Left cardiac atrium (tissue), 4 donors: ENCODE measurements at places on chromosomes 13 and 19. TPM values are rescaled to one million over a fixed set of nuclear protein-coding genes. Genes with fewer than 3 reads are reported as not detected.

DNA sequence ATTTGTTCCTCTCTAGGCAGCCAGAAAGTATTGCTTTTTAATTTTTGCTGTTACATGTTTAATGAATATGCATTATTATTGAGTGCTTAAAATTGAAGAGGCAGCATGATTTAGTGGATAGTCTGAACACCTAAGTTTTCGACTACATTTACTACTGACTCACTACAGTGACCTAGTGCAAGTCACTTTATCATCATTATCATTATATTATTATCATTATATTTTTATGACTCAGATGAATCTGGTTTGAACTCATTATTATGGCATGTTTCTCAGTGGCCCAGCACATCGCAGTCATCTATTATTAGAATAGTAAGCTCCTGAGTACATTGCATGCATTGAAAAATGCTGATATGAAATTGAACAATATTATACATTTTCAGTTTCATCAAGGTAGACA, 351.2 kb upstream of the PRR20A start:
- no peak for DNase-seq

RFPL4A gene
- total RNA-seq = not detected

DNA sequence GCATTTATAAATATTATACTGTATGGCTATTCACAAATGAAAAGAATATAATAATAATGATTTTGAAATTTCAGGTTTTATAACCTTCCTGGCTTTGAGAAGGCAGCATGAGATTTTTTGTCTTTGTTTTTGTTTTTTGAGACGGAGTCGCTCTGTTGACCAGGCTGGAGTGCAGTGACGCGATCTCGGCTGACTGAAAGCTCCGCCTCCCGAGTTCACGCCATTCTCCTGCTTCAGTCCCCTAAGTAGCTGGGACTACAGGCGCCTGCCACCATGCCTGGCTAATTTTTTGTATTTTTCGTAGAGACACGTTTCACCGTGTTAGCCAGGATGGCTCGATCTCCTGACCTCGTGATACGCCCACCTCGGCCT, 64.1 kb downstream of the ZNF429 start:
- DNase-seq = no peak

GRCh38 chr13:89862011-89862690, 1485.3 kb upstream of the MIR17HG start:
- no peak for DNase-seq

ZNF230 gene
- 3.7 TPM for total RNA-seq
